HCEC 1CT (cell line): ENCODE measurements at places on chromosomes 16 and 17.

- DNase-seq = no peak
Observed at GRCh38 chr16:19696961-19697360, 21.1 kb downstream of the KNOP1 start.

DNA sequence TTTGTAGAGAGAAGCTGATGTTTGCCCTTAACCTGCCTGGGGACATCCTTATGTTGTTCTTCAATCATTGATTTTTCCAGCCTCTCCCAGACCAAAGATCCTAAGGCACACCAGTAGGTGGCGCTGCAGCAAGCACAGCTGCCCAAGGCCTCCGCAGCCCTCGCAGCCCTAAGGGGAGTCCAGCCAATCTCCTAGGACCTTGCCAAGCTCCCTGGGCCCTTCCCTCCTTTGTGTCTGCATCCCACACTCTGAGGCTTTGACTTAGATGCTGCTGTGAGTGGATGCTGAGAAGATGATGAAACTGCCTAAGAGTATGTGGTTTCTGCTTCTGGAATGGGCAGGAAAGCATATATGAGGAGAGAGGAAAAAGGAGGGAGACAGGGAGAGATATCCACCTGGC, 47.1 kb downstream of the SPACA3 start:
- DNase-seq = no peak

- no peak for DNase-seq
Observed at GRCh38 chr16:8622315-8622656, 788 bp downstream of the METTL22 start.

DNA sequence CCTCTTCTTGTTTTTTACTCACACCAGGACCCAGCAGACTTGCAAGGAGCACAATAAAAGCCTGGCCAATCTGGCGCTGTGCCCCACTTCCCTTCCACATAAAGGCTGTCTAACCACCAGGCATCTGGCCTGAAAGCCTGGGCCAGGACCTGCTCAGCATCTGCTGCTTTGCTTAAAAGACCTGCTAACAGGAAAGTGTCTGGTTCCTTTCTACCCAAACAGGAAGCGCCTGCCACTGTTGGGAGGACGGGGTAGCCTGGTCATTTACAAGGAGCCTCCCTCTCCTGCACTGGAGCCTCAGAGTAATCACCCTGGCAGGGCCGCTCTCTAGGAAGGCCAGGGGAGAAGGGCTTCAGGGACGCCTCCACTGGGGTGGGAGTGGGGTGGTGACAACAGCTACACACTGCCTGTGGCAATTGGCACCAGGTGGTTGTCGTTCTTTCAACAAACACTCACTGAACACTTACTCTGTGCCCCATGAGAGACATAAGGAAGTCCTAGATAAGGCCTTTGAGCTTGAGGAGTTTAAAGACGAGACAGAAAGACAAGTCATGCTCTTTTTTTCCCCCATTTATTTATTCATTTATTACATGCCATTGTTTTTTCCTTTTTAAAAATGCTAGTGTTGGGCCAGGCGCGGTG, 6.3 kb upstream of the MMP28 start:
- DNase-seq = no peak

DNA sequence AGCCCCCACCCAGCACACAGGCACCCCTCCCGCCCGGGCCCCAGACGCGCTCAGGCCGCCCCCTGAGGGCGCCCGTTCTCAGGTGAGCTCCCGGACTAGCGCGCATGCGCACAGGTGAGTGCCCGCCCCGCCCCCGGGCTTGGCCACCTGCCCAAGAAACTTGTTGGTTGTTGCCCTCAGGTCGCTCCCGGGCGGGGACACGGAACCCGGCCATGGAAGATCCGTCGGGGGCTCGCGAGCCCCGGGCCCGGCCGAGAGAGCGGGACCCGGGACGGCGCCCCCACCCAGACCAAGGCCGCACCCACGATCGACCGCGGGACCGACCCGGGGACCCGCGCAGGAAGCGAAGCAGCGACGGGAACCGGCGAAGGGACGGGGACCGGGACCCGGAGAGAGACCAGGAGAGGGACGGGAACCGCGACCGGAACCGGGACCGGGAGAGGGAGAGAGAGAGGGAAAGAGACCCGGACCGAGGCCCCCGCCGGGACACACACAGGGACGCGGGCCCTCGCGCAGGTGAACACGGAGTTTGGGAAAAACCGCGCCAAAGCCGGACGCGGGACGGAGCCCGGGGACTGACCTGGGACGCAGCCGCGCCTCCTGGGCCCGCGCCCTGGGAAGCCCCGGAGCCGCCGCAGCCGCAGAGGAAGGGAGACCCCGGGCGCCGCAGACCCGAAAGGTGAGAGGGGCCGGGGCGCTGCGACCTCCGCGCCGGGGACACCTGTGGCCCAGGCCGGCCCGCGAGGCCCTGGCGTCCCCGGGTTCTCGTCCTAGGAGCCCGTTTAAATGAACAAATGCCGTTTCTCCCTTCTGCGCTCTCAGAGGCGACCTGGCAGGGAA, at the start of gene MARVELD3:
Gene MARVELD3 (plus strand): TSS at position 167 of the 840 bp plus-strand sequence. CDS start 46 bp downstream, at position 213.
- no peak for DNase-seq

- DNase-seq = peak; percentile 63
Observed at GRCh38 chr17:81513372-81513752, 763 bp upstream of the ACTG1 start.
